ENCODE measurements at places on chromosomes 4 and X.

DNA sequence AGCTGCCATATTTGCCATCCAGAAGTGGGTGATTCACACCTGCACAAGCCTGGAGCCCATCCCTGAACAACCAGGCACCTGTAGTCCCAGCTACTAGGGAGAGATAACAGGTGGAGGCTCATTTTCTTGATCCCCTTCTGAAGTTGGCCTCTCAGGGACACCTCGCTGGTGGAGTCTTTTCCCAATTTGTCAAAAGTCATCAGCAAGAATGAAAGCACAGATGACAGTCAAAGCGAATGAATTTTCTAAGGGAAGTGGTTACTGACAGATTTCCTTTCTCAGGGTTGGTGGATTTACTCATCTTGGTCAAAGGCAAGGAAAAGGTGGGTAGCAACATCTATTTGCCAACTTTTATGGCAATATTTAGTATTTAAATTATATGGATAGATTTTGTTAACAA is 36.5 kb downstream of the FGFBP1 start:
- no peak for DNase-seq

DNA sequence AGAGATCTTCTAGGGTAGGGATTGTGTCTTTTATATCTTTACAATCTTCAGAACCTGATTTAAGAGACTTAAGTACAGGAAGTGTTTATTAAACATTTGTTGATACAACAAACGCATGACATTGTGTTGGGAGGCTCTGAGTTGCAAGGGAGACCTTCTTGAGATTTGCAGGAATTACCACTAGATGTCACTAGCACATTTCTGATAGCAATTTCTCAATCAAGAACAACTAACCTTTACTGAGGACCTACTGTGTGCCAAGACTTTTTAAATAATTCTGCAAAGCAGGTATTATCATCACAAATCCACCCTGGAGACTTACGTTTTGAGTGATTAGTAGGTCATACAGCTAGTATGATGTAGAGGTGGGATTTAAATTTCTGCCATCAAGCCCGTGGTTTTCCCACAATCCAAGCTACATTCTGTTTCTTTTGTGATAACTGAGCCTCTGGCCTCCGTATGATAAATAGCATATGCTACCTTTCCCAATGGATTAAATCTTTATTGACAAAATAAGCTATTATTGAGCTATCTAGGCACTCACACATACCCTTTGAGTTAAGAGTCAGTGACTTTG is 986.0 kb downstream of the CCSER1 start:
- DNase-seq: no peak

DNA sequence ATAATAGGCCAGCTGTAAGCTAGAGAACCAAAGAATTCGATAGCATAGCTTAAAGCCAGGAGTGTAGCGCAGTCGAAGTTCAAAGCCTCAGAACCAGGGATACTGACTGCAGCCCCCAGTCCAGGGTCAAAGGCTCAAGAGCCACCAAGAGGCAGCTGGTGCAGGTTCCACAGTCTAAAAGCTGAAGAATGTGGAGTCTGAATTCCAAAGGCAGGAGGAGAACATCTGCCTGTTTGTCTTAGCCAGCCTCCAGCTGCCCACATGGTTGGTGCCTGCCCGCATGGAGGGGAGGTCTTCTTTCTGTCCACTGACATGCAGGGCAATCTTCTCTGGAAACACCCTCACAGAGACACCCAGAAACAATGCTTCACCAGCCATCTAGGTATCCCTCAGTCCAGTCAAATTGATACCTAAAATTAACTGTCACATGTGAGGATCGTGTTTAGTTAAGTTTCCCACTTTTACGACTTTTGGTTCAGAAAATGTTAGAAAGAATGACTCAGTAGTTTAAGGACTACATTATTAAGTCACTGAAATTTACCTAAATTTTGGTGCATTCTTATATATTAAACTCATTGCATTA is 52.8 kb upstream of the RHOH start:
- DNase-seq: no peak

DNA sequence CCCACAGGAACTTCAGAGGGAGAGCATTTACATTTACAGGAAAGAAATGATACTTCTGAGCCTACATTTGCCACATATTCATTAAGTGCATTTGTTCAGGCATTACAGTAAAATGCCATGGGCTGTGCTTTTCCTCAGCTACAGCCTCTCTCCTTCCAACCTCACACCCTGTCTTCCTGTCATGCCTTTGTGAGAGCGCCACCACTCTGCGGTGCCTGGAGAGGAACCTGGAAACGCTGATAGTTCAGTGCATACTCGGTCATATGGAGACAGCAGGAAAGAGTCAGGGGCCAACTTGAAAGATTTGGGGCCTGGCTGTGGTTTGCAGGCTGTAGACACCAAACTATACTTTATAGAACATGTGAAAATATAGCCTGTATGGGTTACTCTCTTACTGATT is 40.5 kb downstream of the NFKB1 start:
- DNase-seq: no peak

DNA sequence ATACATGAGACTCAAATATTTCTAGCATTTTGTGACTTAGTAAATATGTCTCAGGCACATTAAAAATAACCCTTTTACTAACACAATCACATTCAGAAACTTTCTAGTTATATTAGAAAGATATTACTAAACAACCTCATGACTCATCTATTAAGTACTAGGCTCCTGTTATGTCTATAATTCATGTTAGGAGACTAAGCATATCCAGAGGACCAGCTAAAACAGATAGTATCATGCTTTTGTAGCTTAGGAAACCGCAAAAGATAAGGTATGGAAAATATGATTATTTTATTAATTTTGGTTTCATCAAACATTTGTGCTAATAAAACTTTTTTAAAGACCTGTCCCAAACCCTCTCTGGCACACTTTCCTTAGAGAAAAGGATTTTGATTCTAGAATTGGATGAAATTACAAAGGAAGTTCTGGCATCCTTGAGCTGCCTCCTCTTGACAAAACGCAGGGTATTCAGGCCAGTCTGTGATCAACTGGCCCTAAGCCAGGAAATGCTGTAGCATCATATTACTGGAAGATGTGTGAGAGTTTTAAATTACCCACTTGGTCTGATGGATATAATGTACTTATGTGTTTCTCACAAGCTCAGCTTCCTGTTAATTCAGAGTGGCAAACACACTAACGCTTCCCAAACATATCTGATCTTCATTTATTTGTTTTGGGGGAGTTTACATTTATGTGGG is 60.4 kb downstream of the NRK start:
- DNase-seq: no peak

- no peak for DNase-seq
Observed at GRCh38 chr4:7171191-7171900, 21.0 kb upstream of the SORCS2 start.

GRCh38 chr4:71978210-71978835 is 53.5 kb upstream of the NPFFR2 start:
- DNase-seq: no peak

GRCh38 chr4:6884341-6884870 is 25.2 kb upstream of the TBC1D14 start:
- DNase-seq: no peak

DNA sequence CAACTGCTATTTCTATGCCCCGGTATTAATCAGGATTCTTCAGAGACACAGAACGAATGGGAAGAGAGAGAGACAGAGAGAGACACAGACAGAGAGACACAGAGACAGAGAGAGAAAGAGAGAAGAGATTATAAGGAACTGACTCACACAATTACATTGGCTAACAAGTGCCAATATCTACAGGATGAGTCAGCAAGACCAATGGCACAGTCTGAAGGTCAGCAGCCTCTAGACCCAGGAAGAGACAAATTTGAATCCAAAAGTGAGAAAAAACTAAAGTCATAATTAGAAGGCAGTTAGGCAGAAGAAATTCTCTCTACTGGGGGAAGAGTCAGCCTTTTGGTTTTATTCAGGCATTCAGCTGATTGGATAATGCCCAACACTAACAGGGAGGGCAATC is 187.3 kb downstream of the MAB21L2 start:
- DNase-seq: no peak

DNA sequence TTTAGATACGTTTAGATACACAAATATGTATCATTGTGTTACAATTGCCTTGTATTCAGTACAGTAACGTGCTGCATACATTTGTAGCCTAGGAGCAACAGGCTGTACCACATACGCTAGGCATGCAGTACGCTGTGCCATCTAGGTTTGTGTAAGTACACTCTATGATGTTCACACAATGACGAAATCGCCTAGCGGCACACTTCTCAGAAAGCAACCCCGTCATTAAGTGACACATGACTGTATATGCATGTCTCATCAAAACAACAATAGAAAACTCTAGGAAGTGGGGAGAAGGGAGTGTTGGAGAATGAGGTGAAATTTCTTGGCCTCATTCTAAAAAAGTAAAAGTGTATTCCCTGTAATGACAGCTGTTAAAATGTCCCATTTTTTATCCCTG is 32.7 kb downstream of the CCDC149 start:
- DNase-seq: no peak

DNA sequence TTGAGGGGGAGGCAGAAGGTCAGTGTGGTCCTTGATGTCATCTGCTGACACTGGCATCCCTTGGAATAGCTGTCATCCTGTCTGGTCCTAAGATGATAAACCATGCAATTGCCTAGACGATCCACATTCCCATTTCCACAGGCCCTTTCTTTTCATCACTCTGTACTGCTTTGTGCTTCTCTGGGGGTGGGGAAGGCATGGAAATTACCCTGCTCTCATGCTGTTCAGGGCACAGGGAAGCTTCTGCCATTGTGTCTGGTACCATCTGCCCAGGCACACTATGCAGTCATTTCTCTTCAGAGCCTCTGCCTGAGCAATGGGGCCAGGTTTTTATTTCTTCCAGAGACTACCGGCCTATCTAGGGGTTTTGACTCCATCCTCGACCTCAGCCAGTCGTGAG is 49.7 kb upstream of the ELOVL6 start:
- DNase-seq: no peak

- DNase-seq: no peak
Observed at GRCh38 chr4:94827481-94828110, 69.8 kb downstream of the BMPR1B start.

DNA sequence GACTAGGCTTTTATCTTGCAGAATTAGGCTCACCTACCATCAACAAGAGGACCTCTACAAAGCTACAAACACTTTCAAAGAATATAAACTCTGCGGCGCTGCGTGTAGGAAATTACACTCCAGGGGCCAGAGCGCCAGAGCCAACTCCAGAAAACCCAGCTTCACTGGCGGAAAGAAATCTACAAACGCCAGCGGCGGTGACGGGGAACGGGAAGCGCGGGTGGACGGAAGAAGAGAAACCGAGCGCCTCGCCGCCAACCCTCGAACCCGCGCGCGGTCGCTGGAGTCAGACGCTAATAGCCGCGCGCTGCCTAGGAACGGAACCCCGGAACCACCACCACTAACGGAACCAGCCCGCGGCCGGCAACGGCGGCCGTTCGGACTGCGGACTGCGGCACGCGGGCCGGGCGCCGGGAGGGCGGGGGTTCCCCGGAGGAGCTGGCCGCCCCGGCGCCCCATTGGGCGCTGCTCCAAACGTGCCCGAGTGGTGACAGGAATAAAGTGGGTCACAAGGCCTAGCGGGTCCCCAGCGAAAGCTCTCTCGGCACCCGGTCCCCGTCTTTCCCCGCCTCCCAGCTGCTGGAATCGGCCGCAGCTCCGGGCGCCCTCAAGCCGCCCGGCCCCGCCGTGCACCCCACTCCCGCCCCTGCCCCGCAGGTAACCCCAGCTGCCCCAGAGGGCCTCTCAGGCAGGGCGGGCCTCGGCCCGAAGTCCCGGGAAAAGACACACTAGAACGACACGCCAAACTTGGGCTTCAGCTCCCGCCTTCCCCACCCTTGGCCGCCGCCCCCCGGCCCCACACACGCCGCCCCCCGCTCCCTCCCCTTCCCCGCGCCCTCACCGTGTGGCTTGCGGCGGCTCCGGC is 836 bp downstream of the CLOCK start:
- DNase-seq: peak; percentile 37

GRCh38 chrX:129746557-129747470 is 8.0 kb downstream of the XPNPEP2 start:
- DNase-seq: no peak

DNA sequence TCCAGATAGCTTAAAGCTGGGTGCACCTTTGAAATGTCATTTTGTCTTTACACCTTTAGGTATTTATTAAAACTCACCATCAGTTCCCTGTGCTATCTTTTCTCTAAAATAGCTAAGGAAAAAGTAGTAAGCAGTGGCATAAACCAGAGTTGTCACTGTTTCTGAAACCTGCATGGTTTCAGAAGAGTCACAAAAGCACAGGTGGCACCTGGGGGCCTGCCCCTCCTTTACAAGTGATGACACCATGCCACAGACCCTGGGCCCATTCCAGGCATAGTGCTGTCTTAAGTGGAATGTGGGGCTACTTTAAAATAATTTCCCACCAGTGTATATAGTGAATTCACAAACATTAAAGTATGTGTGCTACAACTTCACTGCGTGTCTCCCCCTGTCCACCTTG is 47.8 kb downstream of the DCUN1D4 start:
- DNase-seq: no peak

GRCh38 chrX:110341189-110342035 is 17.2 kb upstream of the RTL9 start:
- DNase-seq: no peak

- DNase-seq: no peak
Observed at GRCh38 chrX:54248309-54248708, 65.3 kb upstream of the FAM120C start.

GRCh38 chrX:15301924-15302323 is 13.5 kb downstream of the ASB11 start:
- no peak for DNase-seq

DNA sequence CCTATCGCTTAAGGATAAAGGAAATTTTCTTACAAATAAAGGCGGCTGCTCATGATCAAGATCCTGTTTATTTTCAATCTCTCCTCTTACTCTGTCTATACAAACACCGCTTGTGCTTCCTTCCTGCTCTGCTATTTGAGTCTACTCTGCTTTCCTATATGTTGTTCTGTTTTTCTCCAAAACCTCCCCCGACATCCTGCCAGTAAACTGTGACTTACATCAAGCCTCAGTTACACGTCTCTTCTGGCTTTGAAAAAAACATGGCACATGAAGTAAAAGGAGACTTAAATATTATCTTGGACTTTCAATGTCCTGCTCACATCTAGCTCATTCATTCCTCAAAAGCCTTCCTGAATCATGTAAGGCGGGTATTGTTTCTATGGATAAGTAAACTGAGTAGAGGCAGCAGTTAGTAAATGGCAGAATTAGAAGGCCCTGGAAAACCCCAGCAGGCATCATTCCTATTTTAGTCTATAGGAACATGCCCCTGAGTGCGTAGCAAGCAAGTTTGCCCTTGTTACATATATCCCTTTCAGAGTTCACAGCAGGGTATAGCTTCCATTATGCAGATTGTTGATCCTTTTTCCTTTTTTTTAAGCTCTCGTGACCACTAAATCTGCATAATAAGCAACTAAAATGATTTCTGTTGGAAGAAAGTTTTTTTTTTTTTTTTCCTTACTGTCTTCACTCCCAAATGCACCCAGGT is 280.1 kb downstream of the RAPGEF2 start:
- no peak for DNase-seq
